ENCODE measurements at places on chromosomes 2 and 18. TPM values are rescaled to one million over a fixed set of nuclear protein-coding genes. Genes with fewer than 3 reads are reported as not detected.
A peak's percentile ranks its signal among the peaks of the same experiment; 100 is the strongest.

GRCh38 chr2:229300790-229301189 is 29.7 kb upstream of the PID1 start:
- DNase-seq, result no peak
- H3K4me3 ChIP-seq, result no peak overlapping the region
- H3K36me3 ChIP-seq, result no peaks in the 10 kb centered on the region
- no peaks in the 10 kb centered on the region for H3K4me1 ChIP-seq

DNA sequence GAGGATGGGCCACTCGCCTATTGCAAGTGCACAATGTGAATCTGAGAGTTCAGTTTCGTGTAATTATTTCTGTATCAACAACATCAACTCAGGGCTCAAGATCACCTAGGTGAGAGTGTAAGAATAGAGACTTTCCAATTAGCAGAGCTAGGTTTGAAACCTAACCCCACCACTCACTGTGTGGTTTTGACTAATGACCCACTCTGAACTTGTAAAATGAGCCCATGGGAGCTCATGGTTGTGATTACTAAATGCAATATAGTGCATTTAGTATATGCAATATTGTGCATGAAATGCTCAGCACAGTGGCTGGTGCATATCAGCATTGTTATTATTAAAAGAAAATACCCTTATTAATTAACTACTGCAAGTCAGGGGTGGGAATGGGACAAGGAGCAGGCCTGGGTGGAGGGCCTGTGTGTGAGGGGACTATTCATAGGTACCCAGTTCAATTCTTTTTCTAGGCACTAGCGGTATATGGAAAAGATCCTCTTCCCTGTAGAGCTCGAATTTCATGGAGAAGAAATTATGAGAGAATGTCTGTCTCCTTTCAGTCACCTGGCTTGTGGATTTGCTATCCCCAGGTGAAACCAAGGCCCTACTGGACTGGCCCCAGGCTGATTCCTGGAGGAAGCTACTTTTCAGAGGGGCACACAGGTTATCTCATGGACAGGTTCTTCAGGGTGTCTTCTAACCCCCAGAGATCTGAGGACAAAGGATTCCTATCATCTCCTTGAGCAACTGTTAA is 169.5 kb downstream of the GFPT1 start:
- no peaks in the 10 kb centered on the region for H3K27me3 ChIP-seq
- no peak for DNase-seq
- no peak overlapping the region for H3K4me3 ChIP-seq
- no peaks in the 10 kb centered on the region for H3K36me3 ChIP-seq
- no peaks in the 10 kb centered on the region for H3K4me1 ChIP-seq

DNA sequence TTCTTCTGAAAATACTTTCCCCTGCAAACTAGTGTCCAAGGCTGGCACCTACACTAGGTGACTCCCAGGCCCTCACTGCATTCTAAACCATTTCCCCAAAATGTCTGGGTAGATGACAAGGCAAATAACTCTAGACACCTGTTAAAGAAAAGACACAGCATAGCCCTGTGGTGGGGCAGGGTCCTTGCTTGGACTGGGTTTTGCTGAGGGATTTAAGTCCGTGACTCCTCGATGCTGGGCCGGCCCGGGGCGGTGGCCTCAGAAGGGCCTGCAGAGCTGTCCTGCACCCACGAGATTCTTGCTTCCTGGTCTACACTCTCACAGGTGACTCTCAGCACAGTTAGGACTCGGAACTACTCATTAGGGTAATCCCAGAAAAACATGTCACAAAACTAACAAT is 55.2 kb downstream of the MBP start:
- peak overlapping the region; percentile 59 for H3K27ac ChIP-seq
- no peaks in the 10 kb centered on the region for H3K27me3 ChIP-seq
- no peak for DNase-seq
- peaks cover 57% of the 10 kb centered on the region for H3K4me1 ChIP-seq

- H3K27me3 ChIP-seq, result peaks cover 7% of the 10 kb centered on the region
- no peak overlapping the region for H3K27ac ChIP-seq
- H3K4me3 ChIP-seq, result no peak overlapping the region
- no peak for DNase-seq
- H3K36me3 ChIP-seq, result peaks cover 1% of the 10 kb centered on the region
These were observed 87.6 kb upstream of the FAM110C start for GRCh38 chr2:133675-134593.

DNA sequence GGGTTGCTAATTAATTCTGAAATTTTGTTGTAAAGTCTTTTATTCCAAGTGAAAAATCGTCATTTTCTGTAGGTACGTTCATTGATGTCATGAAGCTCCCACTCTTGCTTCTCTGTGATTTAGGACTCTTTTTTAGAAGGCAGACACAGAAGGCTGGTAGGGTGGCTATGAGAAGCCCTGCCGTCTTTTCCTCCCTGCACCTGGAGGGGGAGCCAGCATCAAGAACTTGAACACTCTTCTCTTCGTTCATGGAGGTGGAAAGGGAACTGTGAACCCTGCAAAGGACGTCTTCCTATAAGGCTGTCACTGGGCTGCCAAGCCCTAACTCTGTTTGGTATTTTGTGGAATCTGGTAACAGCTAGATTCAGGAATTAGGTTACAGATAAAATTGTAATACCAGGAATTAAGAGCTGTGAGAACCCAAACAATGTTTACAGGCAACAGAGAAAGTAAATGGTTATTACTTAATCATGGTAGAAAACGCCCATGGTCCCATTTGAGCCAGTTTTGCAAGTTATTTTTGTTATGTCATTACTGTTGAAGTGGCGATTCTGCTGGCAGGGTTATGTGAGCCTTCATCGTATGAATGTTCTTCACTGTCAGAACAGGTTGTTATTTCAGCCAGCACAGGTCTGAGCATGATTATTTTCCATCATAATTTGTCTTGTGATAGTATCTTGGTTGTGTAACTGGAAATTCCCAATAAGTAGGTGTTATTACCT is 112.2 kb downstream of the OSBPL6 start:
- H3K4me1 ChIP-seq, result peaks cover 2% of the 10 kb centered on the region
- peaks cover 12% of the 10 kb centered on the region for H3K27me3 ChIP-seq
- H3K27ac ChIP-seq, result no peak overlapping the region
- H3K4me3 ChIP-seq, result no peak overlapping the region

- H3K27me3 ChIP-seq, result no peaks in the 10 kb centered on the region
These were observed 265.1 kb downstream of the MEIS1 start for GRCh38 chr2:66699793-66700676.

GRCh38 chr2:127638361-127639110 is 7.4 kb upstream of the GPR17 start:
- H3K27me3 ChIP-seq, result no peaks in the 10 kb centered on the region
- peaks cover 68% of the 10 kb centered on the region for H3K4me1 ChIP-seq
- peaks cover 3% of the 10 kb centered on the region for H3K36me3 ChIP-seq
- H3K27ac ChIP-seq, result peak overlapping the region; percentile 83
- DNase-seq, result no peak
- H3K4me3 ChIP-seq, result no peak overlapping the region

- H3K36me3 ChIP-seq, result no peaks in the 10 kb centered on the region
- no peak overlapping the region for H3K4me3 ChIP-seq
- H3K27me3 ChIP-seq, result no peaks in the 10 kb centered on the region
- H3K4me1 ChIP-seq, result no peaks in the 10 kb centered on the region
- no peak for DNase-seq
- H3K27ac ChIP-seq, result no peak overlapping the region
These were observed 72.1 kb downstream of the OSBPL6 start for GRCh38 chr2:178266445-178266844.

DNA sequence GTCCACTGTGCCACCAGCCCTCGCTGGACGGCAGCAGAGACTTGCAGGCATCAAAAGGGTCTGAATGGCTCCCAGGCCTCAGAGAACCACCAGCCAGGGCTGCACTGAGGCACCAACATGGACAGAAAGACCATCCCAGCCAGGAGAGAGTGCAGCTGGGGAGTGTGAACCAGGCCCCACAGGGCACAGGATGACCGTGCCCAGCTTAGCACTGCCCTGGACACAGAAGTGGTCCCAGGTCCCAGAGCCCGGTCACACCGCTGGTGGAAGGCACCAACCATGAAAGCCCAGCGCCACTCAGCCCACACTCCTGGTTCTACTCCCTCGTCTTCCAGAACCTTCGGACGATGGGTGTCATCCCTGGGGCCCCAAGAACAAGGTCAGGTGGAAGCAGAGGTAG is 20.5 kb downstream of the AQP12A start:
- no peak overlapping the region for H3K4me3 ChIP-seq
- H3K27ac ChIP-seq, result no peak overlapping the region
- peaks cover 2% of the 10 kb centered on the region for H3K27me3 ChIP-seq
- DNase-seq, result no peak
- H3K4me1 ChIP-seq, result no peaks in the 10 kb centered on the region

- H3K4me3 ChIP-seq, result no peak overlapping the region
- no peaks in the 10 kb centered on the region for H3K27me3 ChIP-seq
- no peaks in the 10 kb centered on the region for H3K4me1 ChIP-seq
These were observed 338.9 kb downstream of the BCL11A start for GRCh38 chr2:60214626-60214875.

DNA sequence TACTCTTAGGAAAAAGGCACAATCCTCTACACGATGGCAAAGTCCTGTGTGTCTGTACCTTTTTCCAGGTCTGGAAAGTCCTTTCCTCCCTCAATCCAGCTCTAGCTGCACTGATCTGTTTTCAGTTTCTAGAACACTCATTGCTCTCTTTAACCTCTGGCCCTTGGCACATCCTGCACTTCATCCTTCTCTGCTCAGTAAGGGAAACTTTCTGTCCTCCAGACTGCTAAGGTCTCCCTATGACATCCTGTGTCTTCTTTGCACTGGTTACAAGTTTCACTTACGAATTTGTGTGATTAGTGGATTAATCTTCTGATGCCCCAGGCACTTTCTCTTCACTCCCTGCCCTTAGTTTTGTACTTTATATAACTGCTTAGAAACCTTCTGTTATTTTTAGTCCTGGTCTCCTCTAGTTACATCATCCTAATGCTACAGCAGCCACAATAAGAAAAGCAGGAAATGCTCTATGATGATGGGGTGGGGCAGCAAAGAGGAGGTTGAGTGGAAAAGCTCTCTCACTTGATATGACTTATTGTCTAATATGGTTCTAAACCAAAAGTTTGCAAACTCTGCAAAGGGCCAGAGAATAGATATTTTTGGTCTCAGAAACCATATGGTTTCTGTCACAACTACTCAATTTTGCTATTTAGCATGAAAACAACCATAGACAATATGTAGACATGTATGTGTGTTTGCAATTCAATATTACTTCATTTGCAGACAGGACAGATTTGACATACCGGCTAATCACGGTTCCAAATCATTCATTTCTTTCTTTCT is 568.2 kb downstream of the THSD7B start:
- no peak overlapping the region for H3K27ac ChIP-seq
- DNase-seq, result no peak
- no peak overlapping the region for H3K4me3 ChIP-seq
- H3K27me3 ChIP-seq, result no peaks in the 10 kb centered on the region
- no peaks in the 10 kb centered on the region for H3K4me1 ChIP-seq

DNA sequence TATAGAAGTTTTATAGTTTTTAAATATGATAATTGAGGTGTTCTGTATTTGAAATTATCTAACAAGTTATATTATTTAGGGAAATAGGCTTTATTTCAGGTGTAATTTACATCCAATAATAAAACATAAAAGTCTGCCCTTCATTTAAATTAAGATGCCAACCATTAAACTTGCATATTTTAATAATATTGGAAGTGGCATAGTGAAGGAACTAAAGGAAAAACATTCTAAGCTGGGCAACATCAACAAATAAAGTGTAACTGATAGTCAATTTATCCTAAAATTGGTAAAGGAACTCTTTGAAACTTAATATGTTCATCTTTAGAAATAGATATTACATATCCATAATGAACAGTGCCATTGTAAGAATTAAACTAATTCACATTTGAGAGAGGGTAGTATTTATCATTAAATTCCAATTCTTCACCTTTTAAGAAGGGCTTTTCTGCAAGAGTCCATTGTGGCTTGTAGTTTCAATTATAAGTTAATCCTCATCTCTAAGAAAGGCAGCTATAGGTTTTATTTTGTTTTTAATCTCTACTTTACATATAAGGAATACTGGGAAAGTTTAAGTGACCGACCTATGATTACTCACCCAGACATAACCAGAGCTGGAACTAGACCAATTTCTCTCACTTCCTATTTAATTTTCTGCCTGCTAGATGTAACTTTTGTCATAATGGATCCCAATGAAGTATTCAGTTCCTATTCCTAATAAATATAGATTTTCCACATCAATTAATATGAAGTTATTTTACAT is 401.6 kb downstream of the XIRP2 start:
- peaks cover 12% of the 10 kb centered on the region for H3K4me1 ChIP-seq
- no peaks in the 10 kb centered on the region for H3K36me3 ChIP-seq
- no peak overlapping the region for H3K27ac ChIP-seq
- no peak for DNase-seq
- peaks cover 34% of the 10 kb centered on the region for H3K27me3 ChIP-seq

DNA sequence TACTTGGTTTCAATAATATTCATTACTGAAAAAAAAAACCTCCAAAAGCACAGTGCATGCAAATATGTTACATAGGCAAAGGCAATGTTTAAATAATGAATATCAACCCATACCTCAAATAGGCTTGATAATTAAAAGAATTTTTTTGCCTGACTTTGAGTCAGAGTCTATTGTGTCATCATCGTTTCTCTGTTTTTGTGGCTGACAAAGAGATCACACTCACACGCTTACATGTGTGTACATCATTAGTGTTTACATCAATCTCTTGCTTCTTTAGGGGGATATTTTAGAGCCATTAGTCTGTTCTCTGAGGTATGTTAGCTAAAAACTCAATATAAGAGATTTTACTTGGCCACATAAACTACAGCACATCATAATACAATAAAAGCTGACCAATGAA is 150.3 kb upstream of the MMADHC start:
- no peak overlapping the region for H3K27ac ChIP-seq
- H3K4me3 ChIP-seq, result no peak overlapping the region
- H3K4me1 ChIP-seq, result no peaks in the 10 kb centered on the region
- no peaks in the 10 kb centered on the region for H3K36me3 ChIP-seq
- no peaks in the 10 kb centered on the region for H3K27me3 ChIP-seq

GRCh38 chr18:3577281-3577855 is 127.4 kb downstream of the TGIF1 start:
- H3K4me3 ChIP-seq, result no peak overlapping the region
- H3K27me3 ChIP-seq, result no peaks in the 10 kb centered on the region
- no peak overlapping the region for H3K27ac ChIP-seq
- H3K4me1 ChIP-seq, result peaks cover 2% of the 10 kb centered on the region
- no peaks in the 10 kb centered on the region for H3K36me3 ChIP-seq

- H3K27ac ChIP-seq, result no peak overlapping the region
- H3K36me3 ChIP-seq, result no peaks in the 10 kb centered on the region
- H3K4me1 ChIP-seq, result no peaks in the 10 kb centered on the region
- no peak for DNase-seq
- H3K4me3 ChIP-seq, result no peak overlapping the region
These were observed 186.4 kb downstream of the VAPA start for GRCh38 chr18:10100196-10100595.

The TUBB8B gene
- not detected for total RNA-seq

The C2orf49 gene
- 15.6 TPM for total RNA-seq

The LRRTM4 gene
- total RNA-seq, result not detected

The FAP gene
- total RNA-seq, result not detected

The OTX1 gene
- total RNA-seq, result not detected

The ARHGAP28 gene
- not detected for total RNA-seq

The SLC40A1 gene
- total RNA-seq, result 4.1 TPM

The CDK15 gene
- not detected for total RNA-seq

The CFC1 gene
- not detected for total RNA-seq

The GDF7 gene
- total RNA-seq, result not detected

The SERPINB11 gene
- not detected for total RNA-seq

All from activated naive CD4-positive, alpha-beta T cell treated with anti-CD3 and anti-CD28 coated beads for 36 hours (primary cell).